Activated CD4-positive, alpha-beta T cell treated with anti-CD3 and anti-CD28 coated beads for 48 hours (primary cell): ENCODE measurements at places on chromosomes 4 and X.

DNA sequence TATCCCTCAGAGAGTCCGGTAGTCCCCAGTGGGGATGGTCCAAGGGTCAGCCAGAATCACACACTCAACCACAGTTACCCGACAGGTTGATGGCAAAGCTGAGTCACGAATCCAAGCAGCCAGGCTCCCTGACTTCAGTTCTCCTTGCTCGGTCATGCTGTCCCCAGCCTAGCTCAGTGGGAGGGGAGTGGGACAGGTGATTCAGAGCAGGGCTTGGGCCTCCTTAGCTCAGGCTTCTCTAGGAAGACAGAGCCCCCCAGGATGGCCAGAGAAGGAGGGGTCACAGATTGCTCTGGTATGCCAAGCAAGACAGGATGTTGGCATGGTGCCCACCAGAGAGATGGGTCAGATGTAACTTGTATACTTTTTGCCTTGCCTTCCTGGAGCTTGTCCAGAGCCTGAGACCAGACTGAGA is 66.5 kb downstream of the EFNB1 start:
- peak; percentile 12 for DNase-seq

- DNase-seq: no peak
Observed at GRCh38 chr4:139528377-139529005, 27.5 kb downstream of the SETD7 start.

DNA sequence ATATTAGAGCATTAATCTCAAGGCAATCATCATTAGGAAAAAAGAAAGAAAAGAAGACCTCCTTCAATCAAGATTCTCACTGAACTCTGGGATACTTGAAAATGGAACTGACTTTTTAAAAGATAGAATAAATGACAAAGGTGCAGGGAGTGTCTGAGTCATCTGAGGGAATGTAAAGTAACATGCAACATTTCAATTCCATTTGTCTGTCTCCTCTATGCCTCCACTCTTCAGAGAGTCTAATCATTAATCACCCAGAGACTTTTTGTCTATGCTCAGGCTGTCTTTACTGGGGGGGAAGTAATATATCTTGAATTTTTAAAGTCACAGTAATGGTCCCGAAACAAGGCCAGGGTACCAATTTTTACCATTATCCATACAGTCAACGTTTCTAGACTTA is 55.0 kb upstream of the PACRGL start:
- no peak for DNase-seq

GRCh38 chr4:156775813-156776212 is 195.8 kb downstream of the PDGFC start:
- no peak for DNase-seq

GRCh38 chrX:154822029-154822428 is 12.4 kb downstream of the SMIM9 start:
- DNase-seq: no peak

DNA sequence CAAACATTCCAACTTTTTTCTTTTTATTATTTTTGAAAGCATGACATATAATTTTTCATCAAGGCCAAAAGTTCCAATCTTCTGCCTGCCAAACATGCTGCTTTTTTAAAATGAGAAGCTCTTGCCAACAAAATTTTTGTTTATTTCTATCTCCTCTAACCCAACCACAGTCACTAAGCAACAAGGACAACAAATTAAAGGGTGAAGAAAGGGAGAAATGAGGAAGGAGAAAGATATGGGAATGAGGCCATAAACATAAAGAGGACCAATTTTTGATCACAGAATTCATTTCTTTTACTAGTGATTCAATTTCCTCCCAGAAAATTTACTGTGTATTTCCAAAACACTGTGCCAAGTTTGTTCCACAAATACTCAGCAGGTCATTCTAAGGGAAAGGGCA is 537.0 kb upstream of the DIAPH2 start:
- no peak for DNase-seq

GRCh38 chr4:24560868-24561368 is 23.4 kb downstream of the DHX15 start:
- no peak for DNase-seq

DNA sequence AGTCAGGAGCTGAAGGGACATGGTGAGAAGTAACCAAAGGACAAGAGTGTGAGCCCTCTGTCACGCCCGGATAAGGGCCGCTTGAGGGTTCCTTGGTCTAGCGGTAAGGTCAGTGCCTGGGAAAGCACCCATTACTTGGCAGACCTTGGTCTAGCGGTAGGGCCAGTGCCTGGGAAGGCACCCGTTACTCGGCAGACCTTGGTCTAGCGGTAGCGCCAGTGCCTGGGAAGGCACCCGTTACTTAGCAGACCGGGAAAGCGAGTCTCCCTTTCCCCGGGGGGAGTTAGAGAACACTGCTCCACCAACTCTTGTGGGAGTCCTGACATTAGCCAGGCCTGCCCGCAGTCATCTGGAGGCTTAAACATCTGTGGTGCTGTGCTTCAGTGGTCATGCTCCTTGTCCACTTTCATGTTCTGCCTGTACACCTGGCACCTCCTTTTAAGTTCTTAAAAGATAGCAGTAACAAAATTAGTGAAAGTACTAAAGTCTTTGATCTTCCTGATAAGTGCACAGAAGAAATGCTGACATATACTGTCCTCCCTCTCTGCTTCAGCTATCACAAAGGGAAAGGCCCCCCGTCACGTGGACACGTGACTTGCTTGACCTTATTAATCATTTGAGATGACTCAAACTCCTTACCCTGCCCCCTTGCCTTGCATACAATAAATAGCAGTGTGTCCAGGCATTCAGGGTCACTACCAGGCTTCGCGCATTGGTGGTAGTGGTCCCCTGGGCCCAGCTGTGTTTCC is 9.3 kb upstream of the SEC24B start:
- DNase-seq: no peak

DNA sequence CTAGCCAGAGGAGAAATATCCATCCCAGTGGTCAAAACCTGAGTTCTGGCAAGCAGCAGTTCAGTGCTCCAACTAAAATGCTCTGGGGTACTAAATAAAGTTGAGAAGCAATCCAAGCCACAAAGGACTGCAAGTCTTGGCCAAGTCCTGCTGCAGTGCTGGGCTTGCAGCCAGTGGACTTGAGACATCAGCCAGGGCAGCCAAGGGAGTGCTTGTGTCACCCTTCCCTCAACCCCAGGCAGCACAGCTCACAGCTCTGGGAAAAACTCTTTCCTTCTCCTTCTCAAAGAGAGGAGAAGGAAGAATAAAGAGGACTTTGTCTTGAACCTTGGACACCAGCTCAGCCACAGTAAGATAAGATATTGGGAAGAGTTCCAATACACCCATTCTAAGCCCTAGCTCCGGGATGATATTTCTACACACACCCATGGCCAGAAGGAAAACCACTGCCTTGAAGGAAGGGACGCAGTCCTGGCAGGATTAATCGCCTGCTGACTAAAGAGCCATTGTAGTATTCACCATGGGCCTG is 99.8 kb downstream of the PTCHD1 start:
- DNase-seq: no peak
